Stimulated activated CD4-positive, alpha-beta T cell treated with anti-CD3 and anti-CD28 coated beads, Interleukin-15, amount 100 ng/mL, for 1 hour (primary cell): ENCODE measurements at places on chromosomes 5 and 9.

- DNase-seq = no peak
These were observed 31.9 kb downstream of the ICE1 start for GRCh38 chr5:5454391-5454790.

DNA sequence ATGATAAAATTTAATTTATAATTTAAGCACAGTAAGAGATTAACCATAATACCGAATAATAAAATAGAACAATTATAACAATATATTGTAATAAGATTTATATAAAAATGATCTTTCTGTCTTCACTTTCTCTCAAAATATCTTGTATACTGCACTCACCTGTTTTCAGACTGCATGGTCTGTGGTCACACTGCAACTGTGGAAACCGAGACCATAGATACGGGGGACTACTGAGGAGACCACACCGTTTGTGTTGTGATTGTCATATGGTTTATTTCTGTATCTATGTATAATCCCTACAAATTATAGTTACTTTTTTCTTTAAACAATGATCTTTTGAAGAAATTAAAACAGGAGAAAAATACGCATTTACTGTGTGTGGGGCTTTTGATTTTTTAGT lies 78.8 kb upstream of the TNFAIP8 start:
- DNase-seq = no peak

- no peak for DNase-seq
These were observed 82.8 kb downstream of the SLIT3 start for GRCh38 chr5:169218176-169218575.

- DNase-seq = no peak
These were observed 6.6 kb downstream of the UBLCP1 start for GRCh38 chr5:159269723-159270122.

- DNase-seq = no peak
These were observed 130.8 kb upstream of the STC2 start for GRCh38 chr5:173458828-173459609.
